B cell (primary cell): ENCODE measurements at places on chromosomes 12 and 14. TPM values are rescaled to one million over a fixed set of nuclear protein-coding genes. Genes with fewer than 3 reads are reported as not detected.

DNA sequence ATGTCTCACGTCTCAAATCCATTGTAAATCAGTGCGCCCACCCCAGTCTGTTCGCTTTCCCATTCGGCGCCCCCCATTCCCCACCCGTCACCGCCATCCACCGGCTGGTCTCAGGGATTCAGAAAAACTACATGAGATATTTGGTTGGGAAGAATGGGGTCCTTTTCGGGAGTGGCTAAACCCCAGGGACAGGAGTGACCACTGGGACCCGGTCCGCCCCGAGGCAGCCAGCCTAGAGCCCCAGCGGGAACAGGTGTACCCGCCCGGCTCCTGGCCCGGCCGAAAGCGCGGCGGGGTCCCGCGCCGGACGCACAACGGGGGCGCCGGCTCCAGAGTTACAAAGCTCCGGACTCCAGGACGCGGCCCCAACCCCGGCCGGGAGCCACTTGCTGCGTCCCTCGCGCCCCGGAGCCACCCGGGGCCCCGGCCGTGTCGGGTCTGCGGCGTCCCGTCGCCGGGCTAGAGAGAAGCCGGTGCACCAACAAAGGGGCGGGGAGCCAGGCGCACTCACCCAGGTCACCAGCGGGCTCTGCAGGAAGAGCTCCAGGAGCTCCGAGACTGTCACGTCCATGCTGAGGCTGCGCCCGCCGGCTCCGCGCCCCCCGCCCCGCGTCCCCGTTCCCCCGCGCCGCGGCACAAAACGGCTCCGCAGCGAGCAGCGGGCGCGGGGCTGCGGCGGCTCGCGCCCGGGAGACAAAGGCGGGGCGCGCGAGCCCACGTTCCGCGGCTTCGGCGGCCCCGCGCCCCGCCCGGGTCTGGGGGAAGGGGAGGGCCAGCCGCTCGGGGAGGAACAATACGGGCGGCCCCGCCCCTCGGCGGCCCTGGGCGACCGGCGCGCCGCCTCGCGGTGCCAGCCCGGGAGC, at the start of gene CCDC88C:
Gene CCDC88C (minus strand): TSS at position 701 of the 863 bp plus-strand sequence. CDS start 130 bp downstream, at position 571.
- H3K4me3 ChIP-seq: peak within 1 kb of the TSS; percentile 95
- peak; percentile 91 for DNase-seq
- peak within 1 kb of the TSS; percentile 91 for H3K27ac ChIP-seq
- H3K4me1 ChIP-seq: peaks cover 50% of the 10 kb centered on the region

GRCh38 chr12:3446653-3447270, 44.2 kb upstream of the PRMT8 start:
- no peak overlapping the region for H3K4me3 ChIP-seq
- no peaks in the 10 kb centered on the region for H3K36me3 ChIP-seq
- no peaks in the 10 kb centered on the region for H3K4me1 ChIP-seq
- no peak overlapping the region for H3K27ac ChIP-seq
- no peaks in the 10 kb centered on the region for H3K27me3 ChIP-seq

DNA sequence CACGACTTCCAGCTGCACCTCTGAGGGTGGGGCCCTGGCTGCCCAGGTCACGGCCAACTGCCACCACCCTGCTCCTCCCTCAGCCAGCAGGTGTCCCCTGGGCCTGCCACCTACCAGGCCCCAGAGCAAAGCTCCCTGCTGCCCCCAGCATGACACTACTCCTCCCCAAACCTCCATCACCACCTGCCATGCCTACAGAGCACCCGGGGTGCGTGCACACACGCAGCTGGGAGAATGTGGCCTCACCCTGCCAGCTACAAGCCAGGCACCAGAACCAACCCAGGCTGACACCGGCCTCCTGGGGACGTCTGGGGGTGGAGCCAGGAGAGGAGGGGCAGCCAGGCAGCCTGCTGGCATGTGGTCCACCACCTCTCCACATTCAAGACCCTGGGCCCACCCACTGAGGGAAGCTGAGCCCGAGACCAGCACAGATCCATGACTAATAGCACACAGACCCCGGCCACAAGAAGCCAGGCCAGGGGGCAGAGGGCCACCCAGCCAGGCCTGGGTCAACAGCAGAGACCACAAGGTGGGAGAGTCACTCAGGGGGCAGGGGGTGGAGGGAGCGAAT, 3.4 kb downstream of the JAG2 start:
- H3K36me3 ChIP-seq: no peaks in the 10 kb centered on the region
- peaks cover 16% of the 10 kb centered on the region for H3K4me1 ChIP-seq
- no peak overlapping the region for H3K27ac ChIP-seq
- H3K4me3 ChIP-seq: no peak overlapping the region
- DNase-seq: no peak

- peaks cover 60% of the 10 kb centered on the region for H3K4me1 ChIP-seq
- peaks cover 48% of the 10 kb centered on the region for H3K36me3 ChIP-seq
- DNase-seq: peak; percentile 65
- H3K4me3 ChIP-seq: no peak overlapping the region
- no peaks in the 10 kb centered on the region for H3K27me3 ChIP-seq
Observed at GRCh38 chr14:103698380-103699260, 16.6 kb downstream of the XRCC3 start.

Gene TAS2R20
- 3.4 and 4.0 TPM in 2 replicates for total RNA-seq

Gene CNIH1
- 42.8 and 52.0 TPM in 2 replicates for total RNA-seq

Gene RHEBL1
- total RNA-seq: 3.0 TPM in 2 replicates
